Kidney glomerular epithelial cell (primary cell): ENCODE measurements at places on chromosomes 12 and 14.

DNA sequence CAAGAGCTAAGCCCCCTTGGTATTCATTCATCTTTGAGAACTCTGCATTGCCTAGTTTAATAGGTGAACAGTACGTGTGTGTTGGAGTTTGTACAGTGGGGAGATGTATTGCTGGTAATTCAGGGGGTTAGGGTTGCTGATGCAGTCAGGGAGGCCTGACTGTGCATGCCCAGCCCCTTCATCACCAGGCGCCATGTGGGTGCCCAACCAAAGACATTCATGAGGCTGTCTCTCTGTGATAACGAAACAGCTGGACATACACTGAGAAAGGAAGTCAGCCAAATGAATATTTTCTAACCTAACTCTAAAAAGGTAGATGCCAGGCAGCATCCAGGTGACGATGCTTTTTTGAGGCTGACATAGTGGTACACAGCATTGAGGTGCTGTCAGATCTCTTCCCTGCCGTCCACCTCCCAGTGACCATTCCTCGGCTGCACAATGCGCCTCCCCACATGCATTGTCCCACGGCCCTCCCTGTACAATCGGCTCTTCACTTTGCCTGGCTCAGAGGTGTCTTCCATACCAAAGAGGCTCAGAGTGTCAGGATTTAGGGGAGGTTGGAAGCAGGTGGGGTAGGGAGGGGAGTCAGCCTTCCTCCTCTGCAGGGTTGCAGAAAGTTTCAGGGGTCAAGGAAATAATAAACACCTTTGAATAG, 19.0 kb downstream of the EML1 start:
- DNase-seq, result no peak

DNA sequence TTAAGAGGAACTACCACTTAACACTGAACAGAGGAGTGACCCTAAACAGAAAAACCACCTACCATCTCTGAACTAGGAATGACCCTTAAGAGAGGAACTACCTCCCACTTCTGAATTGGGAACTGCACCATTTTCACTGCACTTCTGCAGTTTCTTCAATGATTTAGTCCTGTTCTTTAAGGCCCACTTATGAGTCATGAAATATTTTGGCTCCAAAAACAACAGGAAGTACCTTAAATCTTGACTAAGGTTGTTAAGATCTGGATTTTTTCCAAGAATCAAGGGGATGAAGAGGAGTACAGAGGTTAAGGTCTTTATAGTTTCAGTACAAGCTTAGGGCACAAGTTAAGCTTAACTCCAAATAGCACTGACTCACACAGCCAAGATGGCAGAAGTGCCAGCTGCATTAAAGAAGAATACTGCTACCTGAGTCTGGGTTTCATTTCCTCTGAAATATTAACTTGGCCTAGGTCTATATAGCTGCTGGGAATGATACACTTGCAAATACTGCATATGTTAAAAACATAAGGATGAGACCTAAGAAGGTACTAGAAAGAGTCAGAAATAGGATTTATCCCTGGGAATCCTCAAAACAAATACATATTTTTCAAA, 4.2 kb downstream of the NPC2 start:
- DNase-seq, result peak; percentile 36

GRCh38 chr12:62700091-62700880, 233.7 kb downstream of the MON2 start:
- peak; percentile 28 for DNase-seq

DNA sequence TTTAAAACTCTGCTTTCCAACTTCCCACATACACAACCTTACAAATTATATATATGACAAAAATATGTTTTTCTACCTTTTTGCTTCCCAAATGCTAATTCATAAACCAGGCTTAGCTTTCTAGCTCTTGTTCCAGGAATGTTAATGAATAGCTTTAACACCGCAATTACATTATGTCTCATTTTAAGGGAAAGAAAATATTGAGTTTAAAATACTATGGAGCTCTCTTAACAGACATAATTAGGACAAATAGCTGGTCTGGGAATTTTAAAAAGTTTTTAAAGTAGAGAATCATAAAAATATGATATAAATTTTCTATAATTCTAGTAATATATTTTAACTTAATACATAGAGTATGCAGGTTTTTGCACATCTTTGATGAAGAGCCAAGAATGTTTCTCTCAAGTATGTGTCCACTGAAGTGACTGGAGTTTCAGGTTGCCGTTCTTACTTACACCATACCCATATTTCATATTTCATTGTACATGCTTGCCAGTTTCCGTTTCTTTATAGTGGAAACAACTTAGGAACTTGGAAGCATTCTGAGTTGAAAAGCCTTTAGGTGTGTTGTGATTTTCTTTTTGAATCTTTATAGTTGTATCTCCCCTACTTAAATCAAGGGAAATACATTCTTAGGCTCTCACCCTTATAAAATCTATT, 90.6 kb upstream of the SLCO1C1 start:
- DNase-seq, result no peak

DNA sequence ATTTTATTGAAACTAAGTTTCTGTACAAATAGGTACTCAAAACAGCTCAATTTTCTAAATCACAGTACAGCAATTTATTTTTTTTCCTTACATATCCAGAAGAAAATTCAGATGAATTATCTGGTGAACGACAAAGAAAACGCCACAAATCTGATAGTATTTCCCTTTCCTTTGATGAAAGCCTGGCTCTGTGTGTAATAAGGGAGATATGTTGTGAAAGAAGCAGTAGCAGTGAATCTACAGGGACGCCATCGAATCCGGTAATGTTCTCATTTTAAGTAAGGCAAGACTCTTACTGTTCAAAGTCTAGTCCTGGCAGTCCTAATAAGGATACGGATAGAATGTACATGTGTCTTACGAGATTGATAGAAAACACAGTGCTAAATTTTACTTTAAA, 20.7 kb downstream of the MDM2 start:
- DNase-seq, result no peak

DNA sequence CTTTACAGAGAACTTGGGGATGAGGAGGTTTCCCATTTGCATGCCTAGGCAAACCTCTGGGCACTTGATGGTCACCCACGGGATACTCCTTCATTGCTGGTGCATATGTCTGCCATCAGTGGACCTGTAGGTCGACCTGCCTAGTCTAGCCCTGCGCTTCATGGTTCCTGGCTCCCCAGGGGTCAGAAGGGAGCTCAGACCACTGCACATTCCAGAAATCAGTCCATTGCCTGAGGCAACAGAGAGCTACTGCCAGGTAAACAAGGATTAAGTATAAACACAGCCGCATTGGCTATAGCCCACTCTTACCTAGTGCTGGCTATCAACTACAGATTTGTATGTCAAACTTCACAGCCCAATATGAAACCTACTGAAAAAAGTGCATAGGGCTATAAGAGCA, 476.4 kb downstream of the SOX5 start:
- DNase-seq, result no peak

DNA sequence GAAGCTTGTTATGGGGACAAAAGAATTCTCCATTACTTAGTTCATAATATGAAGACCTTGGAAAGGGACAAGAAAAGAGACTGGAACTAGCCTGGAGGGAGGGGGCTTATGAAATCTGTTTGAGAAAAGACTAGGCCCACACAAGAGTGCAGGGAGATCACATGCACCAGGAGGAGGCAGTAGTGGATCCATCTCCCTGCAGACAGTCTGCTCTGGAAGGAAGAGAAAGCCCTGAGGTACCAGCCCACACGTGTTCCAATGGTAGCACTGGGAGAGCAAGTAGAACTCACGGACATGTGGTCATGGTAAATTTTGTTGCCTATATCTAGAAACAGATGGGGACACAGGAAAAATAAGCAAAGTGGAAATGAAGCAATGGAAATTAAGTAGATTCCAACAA, 445.4 kb downstream of the SOX5 start:
- DNase-seq, result no peak

GRCh38 chr12:15591811-15592210, 197.4 kb downstream of the EPS8 start:
- DNase-seq, result no peak

GRCh38 chr12:49821373-49822287, 6.6 kb downstream of the NCKAP5L start:
- no peak for DNase-seq

DNA sequence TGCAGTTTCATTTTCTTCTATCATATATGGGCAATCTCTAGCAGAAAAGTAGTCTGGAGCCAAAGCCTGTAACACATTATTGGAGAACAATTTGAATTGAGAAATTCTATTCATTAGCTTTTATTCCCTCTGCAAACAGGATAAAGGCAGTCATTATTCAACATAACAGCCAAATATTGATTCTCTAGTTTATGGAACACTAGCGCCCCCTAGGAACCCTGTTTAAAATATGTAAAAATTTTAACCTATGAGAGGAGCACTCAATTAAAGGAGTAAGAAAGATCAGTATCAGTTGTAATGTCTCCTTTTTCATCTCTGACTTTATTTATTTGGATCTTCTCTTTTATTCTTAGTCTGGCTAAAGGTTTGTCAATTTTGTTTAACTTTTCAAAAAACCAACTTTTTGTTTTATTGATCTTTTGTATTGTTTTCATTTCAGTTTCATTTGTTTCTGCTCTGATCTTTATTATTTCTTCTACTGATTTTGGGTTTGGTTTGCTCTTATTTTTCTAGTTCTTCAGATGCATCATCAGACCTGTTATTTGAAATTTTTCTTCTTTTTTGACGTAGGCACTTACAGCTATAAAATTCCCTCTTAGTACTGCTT, 4.8 kb upstream of the LMNTD1 start:
- DNase-seq, result peak; percentile 46

- DNase-seq, result no peak
Observed at GRCh38 chr12:22792138-22792537, 167.2 kb downstream of the ETNK1 start.

GRCh38 chr12:4330203-4330602, 9.2 kb downstream of the TIGAR start:
- DNase-seq, result no peak

DNA sequence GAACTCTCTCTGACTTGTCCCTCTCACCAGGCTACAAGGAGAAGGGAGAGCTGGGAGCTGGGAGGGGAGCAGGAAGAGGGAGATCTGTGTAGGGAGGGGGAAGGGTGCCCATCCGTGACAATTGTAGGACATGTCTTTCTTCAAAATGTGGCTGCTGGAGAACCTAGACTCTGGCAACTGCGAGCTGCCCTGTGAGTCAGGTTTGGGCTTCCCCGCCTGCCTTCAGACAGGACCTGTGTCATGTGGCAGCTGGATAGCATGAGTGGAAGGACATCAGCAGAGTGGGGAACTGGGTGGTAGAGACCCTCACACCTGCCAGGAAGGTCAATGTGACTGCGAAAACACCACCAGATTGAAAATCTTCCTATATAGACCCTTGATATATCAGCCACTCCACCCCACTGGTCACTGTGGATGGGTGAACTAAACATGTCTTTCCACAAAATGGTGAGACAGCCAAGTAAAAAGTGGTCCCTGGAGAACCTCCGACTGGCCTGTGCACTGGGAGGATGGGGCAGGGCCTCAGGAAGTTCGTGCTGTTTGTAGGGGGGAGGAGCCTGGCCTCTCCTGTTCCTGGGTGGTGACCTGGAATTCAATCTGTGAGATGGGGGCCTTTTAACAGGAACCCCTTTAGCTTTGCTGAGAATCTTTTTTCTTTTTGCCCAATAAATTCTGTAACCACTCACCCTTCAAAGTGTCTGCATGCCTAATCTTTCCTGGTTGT, 62.2 kb upstream of the CAPRIN2 start:
- no peak for DNase-seq

GRCh38 chr12:65164774-65165173, 4.6 kb upstream of the LEMD3 start:
- no peak for DNase-seq

GRCh38 chr12:67578976-67579661, 69.4 kb upstream of the DYRK2 start:
- DNase-seq, result peak; percentile 1

DNA sequence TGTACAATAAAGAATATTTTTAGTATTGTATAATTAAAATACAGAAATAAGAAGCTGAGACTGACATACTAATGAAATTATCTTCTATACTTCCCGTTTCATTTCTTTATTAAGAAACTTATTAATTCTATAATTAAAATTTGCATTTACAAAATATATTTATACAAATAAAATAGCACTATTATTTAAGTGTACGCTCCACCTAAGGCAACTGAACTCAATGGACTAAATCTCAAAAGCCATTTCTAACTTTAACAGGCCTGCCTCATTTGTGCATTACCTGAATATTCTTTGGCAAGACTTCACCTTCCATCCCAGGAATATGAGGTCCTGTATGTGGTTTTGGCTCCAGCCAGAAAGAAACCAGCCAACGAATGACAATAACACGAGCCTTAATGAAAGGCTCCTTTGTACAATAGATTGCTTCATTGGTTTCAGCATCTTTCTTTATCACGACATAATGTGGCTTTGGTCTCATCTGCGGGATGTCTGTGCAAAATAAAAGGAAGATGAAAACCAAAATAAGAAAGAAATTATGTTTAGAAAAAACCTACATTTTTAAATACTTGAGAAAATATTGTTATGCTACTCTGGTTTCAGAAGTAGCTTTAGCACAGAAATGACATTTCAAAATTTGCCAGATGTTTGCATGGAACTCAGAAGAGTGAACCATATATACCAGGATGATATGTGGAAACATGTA, 58.7 kb downstream of the RALGAPA1 start:
- DNase-seq, result no peak

GRCh38 chr12:27777141-27777540, 2.9 kb upstream of the KLHL42 start:
- DNase-seq, result no peak

- no peak for DNase-seq
Observed at GRCh38 chr14:103698380-103699260, 16.6 kb downstream of the XRCC3 start.

DNA sequence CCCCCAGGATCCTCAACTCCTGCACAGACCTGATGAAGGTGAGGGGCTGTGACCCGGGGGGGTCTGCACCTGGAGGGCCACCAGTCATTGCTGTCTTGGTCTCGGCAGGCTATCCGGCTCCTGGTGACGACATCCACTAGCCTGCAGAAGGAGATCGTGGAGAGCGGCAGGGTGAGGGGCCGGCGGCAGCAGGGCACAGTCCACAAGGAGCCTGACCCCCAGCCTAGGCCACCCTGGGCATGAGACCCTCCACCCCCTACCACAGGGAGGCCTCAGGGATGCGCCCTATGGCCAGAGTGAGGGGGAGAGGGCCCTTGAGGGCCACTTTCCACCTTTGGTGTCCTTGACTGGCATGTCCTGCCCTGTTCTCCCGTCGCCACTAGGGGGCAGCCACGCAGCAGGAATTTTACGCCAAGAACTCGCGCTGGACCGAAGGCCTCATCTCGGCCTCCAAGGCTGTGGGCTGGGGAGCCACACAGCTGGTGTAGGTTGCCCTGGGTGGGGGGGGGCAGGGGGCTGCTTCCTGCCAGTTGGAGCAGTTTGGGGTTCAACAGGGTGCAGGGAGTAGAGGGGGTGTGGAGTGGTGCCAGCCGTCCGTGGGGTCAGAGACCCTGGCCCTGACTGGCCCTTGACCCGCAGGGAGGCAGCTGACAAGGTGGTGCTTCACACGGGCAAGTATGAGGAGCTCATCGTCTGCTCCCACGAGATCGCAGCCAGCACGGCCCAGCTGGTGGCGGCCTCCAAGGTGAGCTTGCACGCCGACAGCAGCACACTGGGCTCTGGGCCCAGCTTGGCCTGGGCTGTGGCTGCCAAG, 25.0 kb downstream of the HIP1R start:
- DNase-seq, result peak; percentile 53

- no peak for DNase-seq
Observed at GRCh38 chr14:91961297-91962220, 14.1 kb upstream of the FBLN5 start.
